ENCODE measurements at places on chromosomes 1 and 21. TPM values are rescaled to one million over a fixed set of nuclear protein-coding genes. Genes with fewer than 3 reads are reported as not detected.

GRCh38 chr1:239739375-239739774 lies 352.3 kb upstream of the FMN2 start:
- no peak for DNase-seq

Gene OR2T11
- total RNA-seq = not detected

GRCh38 chr1:239676522-239677273 lies 290.3 kb downstream of the CHRM3 start:
- no peak for DNase-seq

- DNase-seq = no peak
Observed at GRCh38 chr1:25737130-25737529, 62.9 kb upstream of the SELENON start.

Gene CELA3B
- not detected for total RNA-seq

Gene KLF17
- not detected for total RNA-seq

GRCh38 chr1:111825217-111825616 lies 69.5 kb downstream of the DDX20 start:
- no peak for DNase-seq

GRCh38 chr1:18556364-18556763 lies 74.3 kb upstream of the PAX7 start:
- DNase-seq = no peak

Measured in Peyer's patch (tissue), 4 donors.